Kidney (tissue), 22 donors: ENCODE measurements at places on chromosomes 12 and 14. TPM values are rescaled to one million over a fixed set of nuclear protein-coding genes. Genes with fewer than 3 reads are reported as not detected.

- no peak for DNase-seq
These were observed 60.5 kb downstream of the ERGIC2 start for GRCh38 chr12:29320295-29321085.

DNA sequence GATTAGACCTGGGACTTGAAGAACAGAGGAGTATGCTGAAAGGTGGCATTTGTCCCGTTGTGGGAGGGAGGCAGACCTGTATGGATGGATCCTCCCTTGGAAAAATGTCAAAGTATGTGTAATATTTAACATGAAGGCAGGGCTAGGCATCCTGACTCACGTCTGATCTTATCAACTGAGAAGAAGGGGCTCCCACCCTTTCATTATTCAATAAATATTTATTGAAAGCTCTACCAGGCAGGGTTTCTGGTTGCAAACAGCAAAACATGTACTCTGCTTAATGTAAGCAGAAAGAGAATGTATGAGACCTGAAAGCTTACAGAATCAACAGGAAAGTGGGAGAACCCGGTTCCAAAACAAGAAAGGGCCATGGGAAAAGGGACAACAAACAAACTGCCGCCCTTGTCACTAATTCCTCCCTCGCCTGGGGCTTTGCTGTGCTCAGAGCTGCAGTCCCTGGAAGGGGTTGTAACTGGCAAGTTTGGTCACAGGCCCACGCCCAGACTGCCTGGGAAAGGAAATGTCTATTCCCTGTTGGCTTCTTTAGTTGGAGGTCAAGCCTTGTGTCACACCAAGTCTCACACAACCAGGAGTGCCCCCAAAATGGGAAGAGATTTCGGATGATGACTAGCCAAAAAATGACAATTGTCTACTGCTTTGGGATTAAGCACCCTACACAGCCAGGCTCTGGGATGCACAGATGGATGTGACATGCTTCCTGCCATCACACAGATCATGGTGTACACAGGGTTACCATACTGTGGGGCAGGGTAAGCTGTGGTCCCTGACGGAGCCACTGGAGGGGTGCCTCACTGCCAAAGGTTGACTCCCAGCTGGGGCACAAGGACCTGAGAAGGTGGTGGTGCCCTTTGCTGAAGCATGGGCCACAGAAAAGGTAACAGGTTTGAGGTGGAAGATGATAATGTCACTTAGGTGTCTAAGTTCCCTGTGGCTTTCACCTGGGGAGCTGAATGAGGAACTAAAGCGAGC lies 36.8 kb downstream of the RAB35 start:
- DNase-seq = no peak

DNA sequence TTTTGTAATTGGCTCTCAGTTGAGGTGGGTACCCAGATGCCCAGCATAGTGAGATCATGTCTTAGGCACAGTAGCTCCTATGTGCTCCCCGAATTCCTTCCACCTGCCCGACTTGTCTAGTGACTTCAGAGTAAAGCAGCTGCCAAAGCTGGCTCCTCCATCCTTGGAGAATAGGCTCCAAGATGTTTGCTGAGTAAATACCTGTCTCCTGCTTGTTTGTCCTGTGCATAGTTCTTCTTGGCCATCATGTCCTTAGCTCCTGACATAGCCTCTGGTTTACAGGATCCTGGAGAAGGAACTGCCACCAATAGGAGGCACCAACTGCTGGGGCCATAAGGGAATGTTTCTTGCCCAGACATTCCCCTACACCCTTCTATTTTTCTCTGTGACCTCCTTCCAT lies 52.6 kb upstream of the CISTR start:
- DNase-seq = no peak

Gene IFI27
- 143 TPM for total RNA-seq

DNA sequence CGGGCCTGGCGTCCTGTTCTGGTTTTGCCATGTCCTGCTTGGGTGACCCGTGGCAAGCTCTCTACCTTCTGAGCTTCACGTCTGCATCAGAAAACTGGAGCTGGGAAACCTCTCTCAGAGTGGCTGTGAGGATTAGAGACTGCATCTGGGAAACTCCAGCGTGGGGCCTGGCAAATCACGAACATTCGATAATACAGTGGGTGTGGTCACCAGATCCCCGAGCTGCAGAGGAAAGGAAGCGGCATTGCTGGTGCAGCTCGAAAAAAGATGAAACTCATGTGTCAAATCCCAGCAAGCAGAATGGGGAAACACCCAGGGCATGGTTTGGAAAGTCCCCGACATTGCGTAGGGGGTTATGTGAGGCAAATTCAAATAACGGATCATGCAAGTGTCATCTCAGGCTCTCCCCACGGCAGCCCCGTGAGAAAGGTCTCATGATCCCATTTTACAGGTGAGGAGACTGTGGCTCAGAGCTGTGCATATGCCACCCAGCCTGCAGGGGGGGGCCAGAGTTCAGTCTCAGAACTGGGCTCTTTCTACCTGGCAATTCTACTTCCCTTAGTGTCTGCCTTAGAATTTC lies 98.1 kb upstream of the VRK1 start:
- DNase-seq = no peak

- DNase-seq = no peak
These were observed 35.7 kb downstream of the MRPL42 start for GRCh38 chr12:93502802-93503623.

GRCh38 chr12:108254030-108254429 lies 85.1 kb downstream of the CMKLR1 start:
- no peak for DNase-seq
